Stimulated activated CD8-positive, alpha-beta memory T cell treated with anti-CD3 and anti-CD28 coated beads, Interleukin-15, amount 100 ng/mL, for 24 hours (primary cell): ENCODE measurements at places on chromosomes 7 and 10.

GRCh38 chr7:131652934-131653333 is 96.5 kb upstream of the PODXL start:
- DNase-seq: no peak

DNA sequence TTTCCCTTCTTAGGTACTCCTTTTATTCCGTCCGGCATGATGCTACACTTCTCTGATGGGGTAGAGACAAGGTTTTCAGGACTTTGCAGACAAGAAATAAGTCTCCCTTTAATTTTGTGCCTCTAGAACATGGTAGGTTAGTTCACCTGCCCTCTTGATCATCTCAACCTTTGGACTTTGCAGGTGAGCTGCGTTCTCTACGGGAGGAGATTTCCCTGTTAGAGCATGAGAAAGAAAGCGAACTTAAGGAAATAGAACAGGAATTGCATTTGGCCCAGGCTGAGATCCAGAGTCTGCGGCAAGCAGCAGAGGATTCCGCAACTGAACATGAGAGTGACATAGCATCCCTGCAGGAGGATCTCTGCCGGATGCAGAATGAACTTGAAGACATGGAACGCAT is 9.2 kb downstream of the CCDC136 start:
- DNase-seq: no peak

DNA sequence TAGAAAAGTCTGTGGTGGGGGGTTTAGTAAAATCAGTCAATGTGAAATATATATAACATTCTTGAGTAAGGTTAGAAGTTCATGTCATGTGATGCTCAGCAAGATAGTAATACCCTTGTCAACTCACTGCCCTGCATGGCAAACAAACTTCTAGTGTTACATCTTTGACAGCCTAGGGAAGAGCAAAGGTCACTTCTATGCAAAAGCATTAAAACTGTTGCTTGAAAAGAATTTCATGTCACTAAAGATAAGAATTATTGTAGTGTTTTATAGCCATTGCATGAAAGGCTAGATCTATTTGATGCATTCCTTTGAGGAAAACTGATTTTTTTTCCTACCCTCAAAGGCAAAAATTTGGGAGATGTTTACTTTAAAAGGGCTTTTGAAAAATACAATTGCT is 176.0 kb downstream of the SKAP2 start:
- no peak for DNase-seq

DNA sequence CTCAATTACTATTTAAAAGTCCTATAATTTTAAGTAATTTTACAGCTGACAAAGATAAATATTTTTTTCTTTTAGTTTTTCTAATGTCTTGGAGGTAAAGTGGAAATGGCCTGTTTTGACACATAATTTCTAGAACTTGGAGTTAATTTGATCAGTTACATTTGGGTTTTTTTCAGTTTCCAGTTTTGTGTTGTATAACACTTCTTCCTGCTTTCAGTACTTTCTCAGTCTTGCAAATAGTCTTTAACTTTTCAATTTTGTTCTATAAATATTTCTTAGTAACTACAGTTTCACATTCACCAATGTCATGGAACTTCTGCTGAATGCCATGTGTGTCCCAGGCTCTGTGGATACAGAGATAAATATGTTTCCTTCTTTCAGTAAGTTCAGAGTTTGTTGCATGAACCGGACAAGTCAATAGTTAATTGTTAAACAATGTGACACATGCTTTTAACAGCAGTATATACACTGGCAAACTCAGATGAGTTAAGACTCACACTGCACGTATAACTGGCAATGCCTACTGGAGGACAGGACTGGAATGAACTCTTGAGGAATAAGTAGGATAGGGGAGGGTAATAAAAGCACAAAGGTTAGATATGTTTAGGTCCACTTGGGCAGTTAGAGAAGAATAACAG is 4.6 kb downstream of the SHOC2 start:
- DNase-seq: no peak
